ENCODE measurements at places on chromosomes 11 and 22.

GRCh38 chr22:24977370-24978221 is 25.1 kb downstream of the KIAA1671 start:
- DNase-seq: no peak

GRCh38 chr22:43796567-43796966 is 15.5 kb downstream of the EFCAB6 start:
- no peak for DNase-seq

- DNase-seq: peak; percentile 38
Observed at GRCh38 chr11:11265994-11266606, 87.0 kb downstream of the CSNK2A3 start.

DNA sequence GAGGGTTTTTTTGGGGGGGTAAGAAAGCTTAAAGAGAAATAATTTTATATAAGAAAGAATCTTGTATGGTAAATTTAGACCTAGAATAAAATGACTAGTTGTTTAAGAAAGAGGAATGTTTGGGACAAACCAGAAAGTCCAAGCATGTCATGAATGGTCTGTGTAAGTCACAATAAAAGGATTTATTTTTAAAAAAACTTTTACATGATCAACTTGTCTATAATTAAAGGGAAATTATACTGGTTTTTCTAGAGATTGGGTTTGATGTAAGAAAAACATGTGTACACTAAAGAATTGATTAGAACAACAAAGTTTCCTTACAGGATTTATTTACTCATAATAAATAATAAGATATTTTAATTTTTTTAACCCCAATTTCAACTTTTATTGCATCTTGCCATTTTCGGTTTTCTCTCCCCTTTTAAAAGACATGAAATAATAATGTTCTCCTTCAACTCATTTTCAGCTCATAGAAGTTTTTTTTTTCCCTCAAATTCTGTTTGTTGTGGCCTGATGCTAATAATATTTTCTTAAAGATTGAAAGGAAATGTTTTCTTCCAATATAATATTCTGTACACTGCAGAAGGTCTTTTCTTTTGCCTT is 35.4 kb upstream of the INCENP start:
- no peak for DNase-seq

GRCh38 chr11:82960779-82961143 is 59.2 kb downstream of the DDIAS start:
- DNase-seq: no peak

- DNase-seq: no peak
Observed at GRCh38 chr11:125720781-125721180, 25.3 kb upstream of the PATE1 start.
